Peyer's patch (tissue), 4 donors: ENCODE measurements at places on chromosomes 12 and 14.

DNA sequence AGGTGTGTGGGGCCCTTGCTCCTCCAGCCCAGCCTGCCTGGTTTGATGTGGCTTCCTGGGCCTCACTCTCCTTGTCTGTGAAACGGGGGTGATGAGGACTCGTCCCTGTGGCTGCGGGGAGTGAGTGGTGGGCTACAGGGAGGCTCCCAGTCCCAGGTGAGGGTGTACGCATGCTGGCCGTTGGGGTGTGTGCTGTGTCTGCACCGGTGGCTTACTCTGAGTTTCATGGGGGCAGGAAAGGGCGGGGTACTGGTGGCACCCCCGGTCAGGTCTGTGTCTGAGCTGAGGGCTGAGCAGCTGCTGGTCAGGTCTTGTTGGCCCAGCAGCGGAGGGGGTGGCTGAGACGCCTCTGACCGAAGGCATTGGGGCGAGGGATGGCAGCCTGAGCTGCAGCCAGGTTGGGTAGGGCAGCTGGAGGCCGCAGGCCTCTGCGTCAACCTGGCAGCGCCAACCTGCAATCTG is 11.2 kb downstream of the ULK1 start:
- H3K4me1 ChIP-seq: peaks cover 13% of the 10 kb centered on the region
- no peak overlapping the region for H3K27ac ChIP-seq
- DNase-seq: no peak
- H3K36me3 ChIP-seq: peaks cover 43% of the 10 kb centered on the region

GRCh38 chr14:53929871-53930715 is 26.5 kb downstream of the BMP4 start:
- no peak overlapping the region for H3K4me3 ChIP-seq
- no peaks in the 10 kb centered on the region for H3K4me1 ChIP-seq
- no peak overlapping the region for H3K27ac ChIP-seq
- DNase-seq: no peak
- no peaks in the 10 kb centered on the region for H3K36me3 ChIP-seq

DNA sequence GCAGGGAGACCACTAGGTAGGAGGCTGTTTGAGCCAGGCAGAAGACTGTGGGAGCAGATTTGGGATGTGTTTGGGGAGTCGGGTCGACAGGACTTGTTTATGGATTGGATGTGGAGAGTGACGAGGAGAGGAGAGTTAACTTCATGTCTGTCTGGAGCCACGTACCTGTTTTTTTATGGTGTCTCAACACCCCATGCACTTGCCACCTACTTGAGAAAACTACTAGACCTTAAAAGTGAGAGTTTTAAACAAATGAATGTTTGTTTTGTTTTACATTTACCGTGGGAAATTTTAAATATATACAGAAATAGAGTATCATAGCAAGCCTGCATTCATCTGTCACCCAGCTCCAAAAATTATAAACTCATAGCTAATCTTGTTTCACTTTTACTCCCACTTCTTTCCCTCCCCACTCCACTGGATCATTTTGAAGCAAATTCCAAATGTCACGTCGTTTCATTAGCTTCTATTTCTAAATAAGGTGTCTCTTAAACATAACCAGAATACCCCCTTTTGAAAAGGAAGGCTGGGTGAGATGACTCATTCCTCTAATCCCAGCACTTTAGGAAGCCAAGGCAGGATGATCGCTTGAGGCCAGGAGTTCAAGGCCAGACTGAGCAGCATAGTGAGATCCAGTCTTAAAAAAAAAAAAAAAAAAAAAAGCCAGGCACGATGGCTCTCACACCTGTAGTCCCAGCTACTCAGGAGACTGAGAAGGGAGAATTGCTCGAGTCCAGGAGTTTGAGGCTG is 136.2 kb downstream of the ANO6 start:
- no peaks in the 10 kb centered on the region for H3K27me3 ChIP-seq
- H3K27ac ChIP-seq: no peak overlapping the region
- no peak for DNase-seq
- H3K36me3 ChIP-seq: peaks cover 19% of the 10 kb centered on the region

GRCh38 chr12:15152456-15152855 is 68.8 kb downstream of the RERG start:
- H3K27ac ChIP-seq: peak overlapping the region; percentile 12
- H3K4me1 ChIP-seq: no peaks in the 10 kb centered on the region
- H3K4me3 ChIP-seq: no peak overlapping the region

DNA sequence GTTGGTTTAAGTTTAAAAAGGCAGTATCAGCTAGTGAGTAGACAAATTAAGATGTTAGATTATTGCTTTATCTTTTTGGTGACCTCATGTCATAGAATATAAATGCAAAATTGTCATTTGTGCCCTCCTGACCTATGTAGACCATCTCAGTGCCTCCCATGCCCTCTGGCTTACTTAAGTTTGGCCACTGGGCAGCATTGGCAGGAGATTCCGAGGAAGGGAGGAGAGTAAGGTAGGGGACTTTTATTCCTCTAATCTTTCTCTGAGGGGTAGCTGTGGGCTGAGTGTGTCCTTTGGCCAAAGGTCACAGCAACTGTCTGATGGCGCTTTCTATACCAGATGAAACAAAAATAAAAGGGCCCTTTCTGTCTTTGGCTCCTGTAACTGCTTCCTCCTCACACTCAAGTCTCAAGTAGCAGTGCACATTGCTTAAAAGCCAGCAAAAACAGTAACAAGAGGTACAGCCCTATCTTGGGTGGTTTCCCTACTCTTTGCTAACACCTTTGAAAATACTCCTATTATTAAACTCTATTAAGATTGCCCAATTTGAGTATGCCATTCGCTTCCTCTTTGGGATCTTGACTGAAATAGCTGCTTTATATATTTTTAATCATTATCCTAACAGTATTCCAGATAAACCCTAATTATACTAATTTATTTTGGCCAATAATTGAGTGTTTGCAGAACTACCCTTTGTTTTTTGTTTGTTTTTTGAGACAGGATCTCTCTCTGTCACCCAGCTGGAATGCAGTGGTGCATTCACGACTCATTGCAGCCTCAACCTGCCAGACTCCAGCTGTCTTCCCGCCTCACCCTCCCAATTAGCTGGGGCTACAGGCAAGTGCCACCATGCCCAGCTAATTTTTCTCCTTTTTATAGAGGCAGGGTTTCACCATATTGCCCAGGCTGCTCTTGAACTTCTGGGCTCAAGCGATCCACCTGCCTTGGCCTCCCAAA is 56.5 kb upstream of the KCNH3 start:
- DNase-seq: no peak
- no peaks in the 10 kb centered on the region for H3K4me1 ChIP-seq
- H3K4me3 ChIP-seq: no peak overlapping the region
- no peak overlapping the region for H3K27ac ChIP-seq
- H3K27me3 ChIP-seq: no peaks in the 10 kb centered on the region

GRCh38 chr12:93783832-93784231 is 106.7 kb downstream of the CRADD start:
- DNase-seq: no peak
- H3K36me3 ChIP-seq: no peaks in the 10 kb centered on the region
- H3K4me1 ChIP-seq: no peaks in the 10 kb centered on the region
- no peak overlapping the region for H3K4me3 ChIP-seq

GRCh38 chr14:54221432-54221803 is 175.4 kb upstream of the CDKN3 start:
- H3K4me1 ChIP-seq: no peaks in the 10 kb centered on the region
- no peaks in the 10 kb centered on the region for H3K36me3 ChIP-seq
- H3K27ac ChIP-seq: no peak overlapping the region
- DNase-seq: no peak

GRCh38 chr12:124352839-124353238 is 57.9 kb downstream of the RFLNA start:
- peak; percentile 27 for DNase-seq
- H3K27me3 ChIP-seq: no peaks in the 10 kb centered on the region
- H3K4me1 ChIP-seq: peaks cover 3% of the 10 kb centered on the region
- no peaks in the 10 kb centered on the region for H3K36me3 ChIP-seq

DNA sequence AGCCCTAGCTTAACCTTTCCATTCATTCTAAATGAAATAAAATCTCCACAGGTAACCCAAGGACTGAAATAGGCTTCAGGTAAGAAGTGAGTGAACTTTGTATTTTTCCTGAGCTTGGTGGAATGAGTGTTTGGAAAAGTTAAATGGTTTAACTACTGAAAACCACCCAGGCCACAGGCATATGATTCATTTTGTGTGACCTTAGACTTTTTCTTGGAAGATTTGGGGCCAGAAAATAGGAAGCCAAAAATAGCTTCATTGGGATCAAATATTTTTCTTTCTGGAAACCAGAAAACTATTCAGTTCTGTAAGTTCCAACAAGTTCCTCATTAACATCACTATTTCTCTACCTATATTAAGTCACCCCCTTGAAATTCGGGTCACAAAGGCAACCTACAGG is 212.6 kb downstream of the PCNX1 start:
- no peaks in the 10 kb centered on the region for H3K36me3 ChIP-seq
- no peak for DNase-seq
- no peak overlapping the region for H3K27ac ChIP-seq
- no peaks in the 10 kb centered on the region for H3K4me1 ChIP-seq

- peaks cover 25% of the 10 kb centered on the region for H3K4me1 ChIP-seq
- H3K27ac ChIP-seq: peak overlapping the region; percentile 84
- H3K4me3 ChIP-seq: no peak overlapping the region
- DNase-seq: no peak
- H3K27me3 ChIP-seq: no peaks in the 10 kb centered on the region
These were observed 5.3 kb downstream of the LTB4R start for GRCh38 chr14:24316597-24316950.

DNA sequence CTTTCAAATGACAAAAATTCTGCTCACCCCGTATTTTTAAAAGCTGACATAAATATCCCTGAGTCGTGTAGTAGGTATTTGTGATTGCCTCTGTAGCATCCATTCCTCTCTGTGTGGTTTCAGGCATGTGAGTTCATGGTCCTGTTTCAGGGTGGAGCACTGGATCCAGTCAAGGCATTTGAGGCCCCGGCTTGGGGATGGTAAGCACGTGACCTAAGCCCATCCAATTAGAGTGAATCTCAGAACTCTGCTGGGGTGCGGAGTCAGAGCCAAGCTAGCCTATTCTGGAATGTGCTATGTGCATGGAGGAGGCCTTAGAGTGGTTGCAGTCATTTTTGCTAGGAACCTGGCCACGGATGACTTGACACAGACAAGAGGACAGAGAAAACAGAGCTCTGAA is 4.3 kb upstream of the CSRP2 start:
- no peak overlapping the region for H3K4me3 ChIP-seq
- no peak for DNase-seq
- H3K36me3 ChIP-seq: no peaks in the 10 kb centered on the region
- no peak overlapping the region for H3K27ac ChIP-seq
- no peaks in the 10 kb centered on the region for H3K27me3 ChIP-seq
- no peaks in the 10 kb centered on the region for H3K4me1 ChIP-seq

DNA sequence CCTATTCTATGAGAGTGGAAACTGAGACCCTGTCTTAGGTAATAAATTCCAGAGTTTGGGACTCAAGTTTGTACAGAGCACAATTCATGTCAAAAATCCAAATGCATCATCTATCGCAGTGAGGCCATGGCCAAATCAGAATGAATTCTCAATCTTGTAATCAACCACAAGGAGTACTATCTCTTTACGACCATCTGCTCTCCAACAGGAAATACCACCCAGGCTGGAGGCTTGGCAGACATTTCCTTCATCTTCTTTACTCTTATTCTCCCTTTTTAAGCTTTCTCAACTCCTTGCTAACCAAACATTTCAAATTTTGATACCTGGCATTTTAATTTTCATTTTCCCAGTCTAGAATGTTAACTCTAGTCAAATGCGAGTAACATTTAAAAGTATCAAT is 32.7 kb upstream of the RNU6-7 start:
- no peaks in the 10 kb centered on the region for H3K36me3 ChIP-seq
- H3K27me3 ChIP-seq: no peaks in the 10 kb centered on the region
- DNase-seq: no peak
- no peak overlapping the region for H3K27ac ChIP-seq
- no peak overlapping the region for H3K4me3 ChIP-seq

DNA sequence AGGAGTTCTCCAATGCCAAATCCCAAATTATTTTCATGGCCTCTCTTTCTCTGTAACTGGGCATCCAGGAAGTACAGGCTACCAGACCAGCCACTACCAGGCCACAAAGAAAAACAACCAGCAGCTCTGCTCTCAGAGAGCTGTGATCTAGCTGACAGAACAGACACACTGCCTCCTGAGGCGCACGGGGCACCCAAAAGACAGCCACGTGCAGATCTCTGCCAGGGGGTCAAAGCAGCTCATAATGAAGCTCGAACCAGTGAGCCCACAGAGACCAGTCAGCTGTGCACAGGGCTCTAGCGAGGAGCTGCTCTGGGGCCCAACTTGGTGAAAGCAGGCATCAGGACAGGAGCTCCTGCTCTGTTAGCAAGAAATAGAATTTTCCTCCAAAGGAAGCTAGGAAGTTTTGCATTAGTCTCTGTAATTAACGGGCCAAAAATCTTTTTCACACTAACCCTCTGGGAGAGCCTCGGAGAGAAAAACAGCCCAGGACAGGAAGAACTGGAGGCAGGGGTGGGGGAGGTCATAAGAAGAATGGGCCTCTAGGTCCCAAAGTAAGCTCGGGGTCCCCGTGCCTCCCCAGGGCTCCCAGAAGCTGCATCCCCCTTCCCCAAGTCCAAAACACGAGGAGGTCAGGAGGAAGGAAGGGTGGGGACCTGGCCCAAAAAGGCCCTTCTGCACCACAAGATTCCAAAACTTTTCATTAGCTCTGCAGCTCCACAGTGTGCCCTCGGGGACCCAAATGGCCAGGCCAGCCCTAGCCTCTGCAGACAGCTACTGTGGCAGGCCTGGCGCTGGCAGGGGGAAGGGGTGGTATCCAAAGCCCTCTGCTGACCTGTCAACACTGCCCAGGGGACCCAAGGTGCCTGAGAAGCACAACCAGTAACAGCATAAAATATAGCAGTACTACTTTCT is 30.2 kb downstream of the ACTN1 start:
- H3K27me3 ChIP-seq: no peaks in the 10 kb centered on the region
- peak overlapping the region; percentile 28 for H3K27ac ChIP-seq
- H3K4me3 ChIP-seq: no peak overlapping the region

- DNase-seq: no peak
- H3K36me3 ChIP-seq: no peaks in the 10 kb centered on the region
- no peaks in the 10 kb centered on the region for H3K27me3 ChIP-seq
- no peak overlapping the region for H3K4me3 ChIP-seq
- H3K27ac ChIP-seq: no peak overlapping the region
- no peaks in the 10 kb centered on the region for H3K4me1 ChIP-seq
These were observed 278.5 kb downstream of the PRKD1 start for GRCh38 chr14:29649170-29649569.

- H3K27me3 ChIP-seq: no peaks in the 10 kb centered on the region
- no peak for DNase-seq
- no peak overlapping the region for H3K4me3 ChIP-seq
- H3K4me1 ChIP-seq: no peaks in the 10 kb centered on the region
These were observed 586.3 kb downstream of the BCL11B start for GRCh38 chr14:98685725-98686124.

DNA sequence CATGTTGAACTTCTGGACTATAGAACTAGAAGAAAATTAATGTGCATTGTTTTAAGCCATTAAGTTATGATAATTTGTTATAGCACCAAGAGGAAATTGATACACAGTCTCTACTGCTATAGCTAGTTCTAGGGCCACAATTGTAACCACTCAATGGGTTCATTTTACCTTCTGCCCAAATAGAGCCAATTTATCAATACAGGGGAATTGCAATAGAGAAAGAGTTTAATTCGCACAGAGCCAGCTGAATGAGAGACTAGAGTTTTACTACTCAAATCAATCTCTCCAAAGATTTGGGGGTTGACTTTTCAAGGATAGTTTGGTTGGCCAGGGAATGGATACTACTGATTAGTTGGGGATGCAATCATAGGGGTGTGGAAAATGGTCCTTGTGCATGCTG is 31.9 kb upstream of the BICDL1 start:
- DNase-seq: no peak
- no peaks in the 10 kb centered on the region for H3K36me3 ChIP-seq
- no peaks in the 10 kb centered on the region for H3K4me1 ChIP-seq
- H3K27me3 ChIP-seq: no peaks in the 10 kb centered on the region
- no peak overlapping the region for H3K4me3 ChIP-seq
